ENCODE measurements at places on chromosomes 3 and 15.

DNA sequence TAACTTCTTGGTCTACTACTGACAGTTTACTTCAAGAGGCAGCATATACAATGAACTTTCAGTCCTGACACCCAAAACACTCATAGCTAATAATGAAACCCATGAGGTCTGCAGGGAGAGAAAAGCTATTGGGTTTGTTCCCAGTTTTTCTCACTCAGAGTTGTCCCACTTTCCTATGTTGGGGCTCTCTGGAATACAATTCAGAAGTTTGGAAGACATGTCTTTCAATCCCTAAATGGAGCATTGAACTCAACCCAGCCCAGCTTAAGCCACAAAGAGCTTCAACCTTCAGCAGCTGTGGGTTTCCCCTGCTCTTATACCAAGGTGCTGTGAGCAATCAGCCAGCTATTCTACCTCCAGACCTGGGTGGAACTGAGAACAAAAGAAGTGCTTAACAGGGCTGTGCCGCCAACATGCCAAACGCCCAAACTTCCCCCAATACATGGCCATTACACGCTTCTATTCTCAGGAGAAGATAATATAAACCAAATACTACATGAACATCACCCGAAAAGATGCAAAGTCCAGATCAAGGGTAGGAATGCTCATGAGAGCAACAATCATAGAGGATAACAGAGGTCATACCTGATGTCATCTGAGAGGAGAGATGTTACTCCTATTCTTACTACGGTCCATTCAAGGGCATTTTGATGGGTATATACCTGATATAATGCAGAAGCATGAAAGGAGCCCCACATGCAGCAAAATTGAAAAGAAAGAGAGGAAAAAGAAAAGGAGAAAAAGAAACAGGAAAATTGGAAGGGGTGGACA is 131.2 kb upstream of the TGFBR2 start:
- DNase-seq = no peak

GRCh38 chr15:67678993-67679392 is 136.5 kb downstream of the MAP2K5 start:
- DNase-seq = no peak

- peak; percentile 40 for DNase-seq
These were observed 319.5 kb downstream of the THSD4 start for GRCh38 chr15:71434774-71435173.

DNA sequence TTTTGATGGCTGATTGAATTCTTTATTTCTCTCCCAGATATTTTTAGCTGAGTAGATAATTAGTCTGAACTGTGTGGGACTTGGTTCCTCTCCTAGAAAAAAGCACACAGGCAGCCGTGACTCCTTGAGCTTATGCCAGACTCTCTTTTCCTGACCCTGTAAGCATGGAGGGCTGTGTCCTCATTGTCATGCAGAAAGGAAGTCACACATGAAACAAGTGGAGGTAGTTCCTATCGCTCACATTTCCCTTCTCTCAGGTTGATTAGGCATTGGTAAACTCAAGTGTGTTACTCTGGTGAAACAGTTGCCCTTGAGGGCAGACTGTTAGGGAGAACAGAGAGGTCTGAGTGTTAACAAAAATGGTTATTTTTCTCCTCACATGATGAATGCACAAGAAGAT is 6.3 kb upstream of the RTP4 start:
- no peak for DNase-seq

GRCh38 chr15:29822100-29822683 is at the start of gene TJP1:
TJP1 (minus strand) TSS chr15:29822468; CDS start chr15:29822028, 440 bp downstream.
- peak; percentile 75 for DNase-seq

DNA sequence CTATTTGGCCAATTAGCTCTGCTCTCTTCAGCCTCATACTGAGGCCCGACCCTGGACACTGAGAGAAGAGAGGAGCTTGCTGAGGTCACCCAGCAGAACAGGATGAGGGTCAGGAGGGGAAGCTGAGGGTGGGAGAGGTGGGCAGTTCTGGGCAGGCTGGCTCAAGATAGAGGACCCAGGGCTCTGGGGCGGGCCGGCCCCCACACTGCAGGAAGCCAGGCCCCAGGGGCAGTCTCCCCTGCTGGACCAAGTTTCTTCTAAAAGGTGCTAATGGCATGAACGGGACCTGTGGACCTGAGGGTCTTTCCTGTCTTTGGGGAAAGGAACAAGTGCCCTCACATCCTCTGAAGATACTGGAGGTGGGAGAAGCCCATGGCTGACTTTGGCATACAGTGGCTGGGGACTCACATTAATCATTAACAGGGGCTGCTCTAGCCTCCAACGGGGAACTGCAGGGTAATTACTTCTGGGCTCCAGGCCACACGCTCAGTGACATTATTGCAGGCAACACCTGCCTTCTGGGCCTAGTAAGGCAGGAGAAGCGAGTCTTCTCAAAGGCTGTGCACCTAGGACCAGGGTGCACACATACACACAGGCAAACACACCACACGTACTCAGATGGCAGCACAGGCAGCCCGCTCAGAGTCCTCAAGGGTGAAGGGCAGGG is 10.6 kb downstream of the HCN4 start:
- DNase-seq = no peak

DNA sequence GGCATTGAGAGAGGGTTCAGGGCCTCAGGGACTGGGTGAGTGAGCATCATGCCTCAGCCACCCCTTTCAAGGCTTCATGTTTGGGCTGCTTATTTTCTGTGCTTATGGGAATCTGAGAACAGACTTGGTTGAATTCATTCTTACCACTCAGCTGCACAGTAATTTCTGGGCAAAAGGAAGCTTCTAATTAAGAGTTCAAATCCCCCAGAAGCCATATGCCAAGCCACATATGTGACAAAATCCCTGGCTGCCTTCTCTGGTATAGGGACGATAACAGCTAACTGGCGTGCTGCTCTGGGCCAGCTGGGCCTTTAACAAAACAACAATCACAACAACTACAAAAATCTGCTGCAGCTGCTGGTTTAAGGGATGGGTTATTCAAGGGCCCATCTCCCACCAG is 181.0 kb upstream of the ANKRD28 start:
- no peak for DNase-seq

DNA sequence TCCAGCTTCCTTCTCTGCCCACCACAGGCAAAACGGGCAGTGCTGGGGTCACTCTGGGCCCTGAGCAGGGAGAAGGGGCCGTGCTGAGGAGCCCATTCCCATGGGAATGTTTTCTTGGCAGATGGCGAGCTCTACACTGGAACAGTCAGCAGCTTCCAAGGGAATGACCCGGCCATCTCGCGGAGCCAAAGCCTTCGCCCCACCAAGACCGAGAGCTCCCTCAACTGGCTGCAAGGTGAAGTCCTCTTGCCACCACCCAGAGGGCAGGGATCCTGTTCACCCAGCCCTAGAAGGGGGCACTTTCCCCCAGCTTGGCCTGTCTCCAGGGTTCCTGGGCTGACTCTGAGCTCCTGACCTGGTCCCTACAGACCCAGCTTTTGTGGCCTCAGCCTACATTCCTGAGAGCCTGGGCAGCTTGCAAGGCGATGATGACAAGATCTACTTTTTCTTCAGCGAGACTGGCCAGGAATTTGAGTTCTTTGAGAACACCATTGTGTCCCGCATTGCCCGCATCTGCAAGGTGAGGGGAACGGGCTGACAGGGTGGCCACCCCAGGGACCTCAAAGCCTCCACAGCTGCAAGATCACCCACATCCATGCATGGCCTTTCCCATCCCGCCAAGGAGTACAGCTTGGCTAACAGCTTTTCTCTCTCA is 12.4 kb downstream of the CIB1 start:
- DNase-seq = peak; percentile 70

DNA sequence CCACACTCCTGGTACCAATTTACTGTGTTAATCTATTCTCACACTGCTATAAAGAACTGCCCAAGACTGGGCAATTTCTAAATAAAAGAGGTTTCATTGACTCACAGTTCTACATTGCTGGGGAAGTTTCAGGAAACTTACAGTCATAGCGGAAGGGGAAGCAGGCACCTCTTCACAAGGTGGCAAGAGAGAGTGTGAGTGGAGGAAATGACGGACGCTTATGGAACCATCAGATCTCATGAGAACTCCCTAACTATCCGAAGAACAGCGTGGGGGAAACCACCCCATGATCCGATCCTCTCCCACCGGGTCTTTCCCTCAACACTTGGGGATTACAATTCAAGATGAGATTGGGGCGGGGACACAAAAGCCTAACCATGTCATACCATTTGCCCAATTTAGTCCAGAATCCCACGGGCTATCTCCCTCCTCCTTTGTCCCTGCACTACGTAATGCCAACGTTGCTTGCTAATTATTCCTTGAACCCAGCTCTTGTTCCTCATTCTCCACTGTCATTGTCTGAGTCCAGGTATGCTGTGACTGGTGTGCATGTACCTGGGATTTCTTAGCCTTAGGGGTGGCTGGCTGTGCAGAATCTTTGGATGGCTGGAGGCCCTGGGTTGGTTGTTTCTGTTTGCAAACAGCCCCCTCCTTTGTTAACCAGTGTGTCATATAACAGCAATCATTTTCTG is 3.4 kb downstream of the PIGZ start:
- DNase-seq = no peak

GRCh38 chr3:104805508-104805907 is 561.2 kb upstream of the ALCAM start:
- no peak for DNase-seq

GRCh38 chr3:35448681-35449080 is 190.6 kb upstream of the ARPP21 start:
- DNase-seq = no peak

- DNase-seq = no peak
These were observed 184.7 kb upstream of the TTC14 start for GRCh38 chr3:180417241-180417640.

DNA sequence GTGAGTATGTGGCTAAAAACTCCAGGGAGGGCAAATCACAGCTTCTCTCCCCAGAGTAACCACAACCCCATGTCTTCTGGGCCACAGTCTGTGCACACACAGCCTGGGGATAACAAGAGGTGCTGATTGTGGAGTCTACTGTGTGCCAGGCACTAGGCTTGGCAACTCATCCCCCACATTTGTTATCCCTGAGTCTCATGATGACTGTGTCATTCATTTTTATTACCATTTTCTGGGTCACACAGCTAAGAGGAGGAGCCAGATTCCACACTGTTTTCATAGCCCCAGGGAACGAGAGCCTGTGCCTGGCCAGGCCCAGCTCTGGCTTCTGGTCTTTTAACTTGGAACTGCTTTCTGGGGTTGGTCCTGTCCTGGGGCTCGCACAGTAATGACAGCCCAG is 34.5 kb downstream of the ESYT3 start:
- peak; percentile 63 for DNase-seq

DNA sequence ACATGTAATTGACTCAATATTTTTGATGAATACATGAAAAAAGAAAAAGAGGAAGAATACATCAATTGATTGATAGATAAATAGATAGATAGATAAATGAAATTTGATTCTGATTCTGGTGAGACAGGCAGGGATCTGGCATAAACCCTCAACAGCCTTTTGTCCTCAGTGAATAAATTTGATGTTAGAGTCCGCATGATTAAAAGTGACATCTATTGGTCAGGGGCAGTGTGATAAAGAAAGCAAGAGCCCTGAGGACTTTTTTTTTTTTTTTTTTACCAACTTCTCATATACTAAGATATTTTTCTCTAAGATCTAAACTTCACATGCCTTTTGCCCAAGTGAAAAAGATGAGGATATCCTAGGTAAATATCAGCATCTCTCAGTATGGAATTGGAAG is 216.4 kb downstream of the LRRC3B start:
- no peak for DNase-seq

DNA sequence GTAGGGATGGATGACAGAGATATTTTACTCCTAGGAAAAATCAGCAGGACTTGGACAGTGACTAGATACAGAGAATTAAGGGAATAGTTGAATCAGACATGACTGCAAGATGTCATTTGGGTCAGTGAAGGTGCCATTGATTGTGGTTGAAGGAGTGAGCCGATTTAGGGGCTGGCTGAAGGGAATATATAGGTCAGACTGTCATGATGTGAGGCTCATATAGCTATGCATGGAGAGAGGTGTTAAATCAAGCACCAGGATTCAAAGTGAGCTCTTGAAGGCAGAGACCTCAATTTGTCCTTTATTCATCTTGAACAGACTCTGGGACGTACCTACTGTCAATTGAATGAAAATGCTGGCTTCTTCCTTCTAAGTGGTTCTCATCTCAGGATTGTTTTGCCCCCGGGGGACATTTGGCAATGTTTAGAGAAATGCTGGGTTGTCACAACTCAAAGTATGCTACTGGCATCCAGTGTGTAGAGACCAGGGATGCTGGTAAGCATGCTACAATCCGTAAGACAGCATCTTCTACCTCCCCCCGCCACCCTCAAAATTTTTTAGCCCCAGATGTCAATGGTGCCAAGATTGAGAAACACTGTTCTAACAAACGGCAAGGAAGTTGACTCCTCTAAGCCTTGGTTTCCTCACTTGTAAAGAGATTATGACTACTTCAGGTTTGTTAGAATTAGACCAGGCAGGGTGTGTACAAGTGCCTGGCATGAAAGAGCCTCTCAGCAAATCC is 7.8 kb downstream of the ATP2C1 start:
- peak; percentile 50 for DNase-seq

GRCh38 chr15:31442699-31443111 is 116.1 kb downstream of the KLF13 start:
- DNase-seq = peak; percentile 74

- no peak for DNase-seq
These were observed 376.3 kb downstream of the LSAMP start for GRCh38 chr3:116069024-116069423.

- no peak for DNase-seq
These were observed 35.5 kb downstream of the BNC1 start for GRCh38 chr15:83249030-83249343.

GRCh38 chr3:78887029-78887428 is 880.8 kb downstream of the ROBO1 start:
- peak; percentile 78 for DNase-seq

DNA sequence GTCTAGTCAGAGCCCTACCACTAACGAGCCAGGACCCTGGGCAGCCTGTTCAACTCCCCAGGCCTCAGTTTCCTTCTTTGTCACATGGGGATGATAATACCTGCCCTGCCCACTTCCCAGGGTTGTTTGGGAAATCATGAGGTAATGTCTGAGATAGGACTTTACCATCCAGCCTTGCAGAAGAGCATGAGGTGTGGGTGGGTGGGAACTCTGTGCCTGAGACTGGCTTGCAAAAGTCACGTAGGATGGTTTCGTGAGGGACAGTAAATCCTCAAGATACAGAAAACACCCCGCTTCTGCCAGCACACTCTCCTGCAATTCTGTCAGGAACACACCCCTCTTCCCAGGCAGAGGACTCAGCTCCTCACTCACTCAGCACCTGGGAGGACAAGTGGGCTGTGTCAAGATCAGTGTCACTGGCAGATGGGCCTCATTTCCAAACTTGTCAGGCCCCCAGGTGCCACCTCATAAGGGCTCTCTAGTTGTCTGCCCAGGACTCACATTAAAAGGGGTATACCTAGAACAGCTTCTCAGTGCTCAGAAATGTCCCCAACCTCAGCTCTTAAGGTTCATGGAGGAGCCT is 58.4 kb downstream of the DAPK2 start:
- no peak for DNase-seq

GRCh38 chr3:190306513-190307163 is 15.6 kb downstream of the CLDN1 start:
- peak; percentile 13 for DNase-seq

GRCh38 chr3:117136003-117136402 is 426.4 kb downstream of the TUSC7 start:
- no peak for DNase-seq

GRCh38 chr15:78182821-78183220 is 33.7 kb downstream of the IDH3A start:
- no peak for DNase-seq
